C1 segment of cervical spinal cord (tissue), 14 donors: ENCODE measurements at places on chromosomes 4 and X.

- DNase-seq, result no peak
Observed at GRCh38 chr4:187504974-187505797, 490.4 kb upstream of the ZFP42 start.

DNA sequence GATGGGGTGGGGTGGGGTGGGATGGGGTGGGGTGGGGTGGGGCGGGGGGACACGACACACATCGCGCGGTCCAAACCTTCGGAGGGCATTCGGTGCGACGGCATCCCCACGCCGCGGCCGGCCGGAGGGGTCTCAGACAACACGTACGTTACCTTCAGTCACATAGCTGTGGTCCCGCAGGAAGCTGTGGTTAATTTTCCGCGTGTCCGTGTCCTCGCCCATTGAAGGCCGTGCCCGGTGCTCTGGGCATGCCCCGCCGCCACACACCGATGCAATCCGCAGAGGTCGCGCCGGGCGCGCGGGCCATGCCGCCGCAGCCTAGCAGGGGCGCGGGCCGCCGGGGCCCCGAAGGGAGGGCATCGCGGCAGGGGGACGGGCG lies 417 bp downstream of the PPP2R2C start:
- DNase-seq, result no peak

DNA sequence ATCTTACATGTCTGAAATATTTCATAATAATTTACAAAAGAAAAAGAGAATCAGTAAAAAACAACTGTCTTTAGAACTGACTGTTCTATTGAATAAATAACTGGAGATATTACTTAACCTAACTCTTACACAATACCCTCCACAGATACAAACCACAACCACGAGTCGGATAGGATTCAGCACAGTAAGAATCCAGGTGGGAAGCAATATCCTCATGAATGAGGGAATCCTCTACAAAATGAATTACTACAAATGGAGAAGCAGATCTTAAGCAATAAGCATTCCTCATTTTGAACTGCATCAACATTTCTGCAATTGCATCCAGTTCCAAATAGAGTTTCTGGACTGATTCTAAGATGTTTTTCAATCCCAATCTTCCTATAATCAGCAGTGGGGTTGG lies 227.1 kb downstream of the SH2D1A start:
- DNase-seq, result no peak

- DNase-seq, result no peak
Observed at GRCh38 chr4:79450053-79450452, 42.0 kb upstream of the GK2 start.

GRCh38 chr4:85834934-85835333 lies 360.0 kb downstream of the ARHGAP24 start:
- DNase-seq, result no peak

- DNase-seq, result no peak
Observed at GRCh38 chrX:48972220-48973164, 848 bp upstream of the KCND1 start.

GRCh38 chrX:69082055-69082752 lies 83.0 kb downstream of the PJA1 start:
- no peak for DNase-seq

DNA sequence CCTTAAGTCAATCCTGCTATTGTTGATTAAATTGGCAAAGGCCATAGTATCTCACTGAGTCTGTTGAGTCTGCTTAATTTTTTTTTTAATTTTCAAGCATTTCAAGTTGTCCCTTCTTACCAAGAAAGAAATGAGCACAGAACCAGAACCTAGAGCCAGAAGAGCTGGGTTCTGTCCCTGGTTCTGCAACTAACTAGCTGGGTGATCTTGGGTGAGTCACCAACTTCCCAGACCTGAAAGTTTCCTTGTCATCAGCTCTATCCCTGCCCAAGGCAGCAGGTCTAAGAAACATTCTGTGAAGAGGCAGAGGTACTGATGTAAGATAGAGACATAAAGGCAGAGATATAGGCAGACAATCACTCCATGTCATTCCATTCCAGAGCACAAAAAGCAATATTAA lies 17.3 kb downstream of the TEC start:
- no peak for DNase-seq
